Vagina (tissue), 2 donors: ENCODE measurements at places on chromosomes 3 and 15.

DNA sequence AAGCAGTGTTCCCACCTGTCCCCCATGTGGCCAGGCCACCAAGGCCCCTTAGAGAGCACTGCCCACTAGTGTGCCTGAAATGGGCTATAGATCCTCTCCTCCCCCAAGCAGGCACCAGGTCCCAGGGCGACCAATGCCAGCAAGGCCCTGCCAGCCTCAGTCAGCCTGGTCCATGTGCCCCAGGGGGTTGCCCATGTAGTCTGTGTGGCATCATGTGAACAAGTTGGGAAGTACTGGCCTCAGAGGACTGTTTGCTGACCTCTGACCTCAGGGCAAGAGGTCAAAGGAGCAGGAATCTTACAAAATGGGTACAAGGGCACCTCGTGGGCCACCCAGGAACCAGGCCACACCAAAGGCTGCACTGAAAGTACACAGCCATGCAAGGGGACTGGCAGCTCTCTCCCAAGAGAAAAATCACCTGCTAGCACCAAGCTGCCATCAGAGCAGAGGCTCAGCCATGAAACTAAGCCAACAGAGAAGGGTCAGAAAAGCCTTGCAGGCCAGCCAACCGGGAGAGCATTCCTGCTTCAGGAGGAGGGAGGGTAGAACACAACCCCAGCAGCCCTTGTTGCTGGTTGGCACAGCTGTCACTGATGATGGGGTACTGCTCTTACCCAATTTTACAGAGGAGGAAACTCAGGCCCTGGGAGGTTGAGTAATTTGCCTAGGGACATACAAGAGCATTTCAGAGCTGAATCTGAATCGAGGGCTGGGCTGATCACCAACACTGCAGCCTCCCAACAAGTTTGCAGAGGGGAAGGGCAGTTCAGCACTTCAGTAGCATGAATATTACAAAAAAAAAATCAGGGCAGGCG, 5.2 kb upstream of the FURIN start:
- DNase-seq, result no peak

GRCh38 chr3:162292409-162292808, 795.8 kb downstream of the OTOL1 start:
- no peak for DNase-seq

- no peak for DNase-seq
These were observed 336.4 kb downstream of the IL20RB start for GRCh38 chr3:137294139-137294538.

GRCh38 chr15:82950746-82951370, 1.7 kb downstream of the HOMER2 start:
- DNase-seq, result no peak

DNA sequence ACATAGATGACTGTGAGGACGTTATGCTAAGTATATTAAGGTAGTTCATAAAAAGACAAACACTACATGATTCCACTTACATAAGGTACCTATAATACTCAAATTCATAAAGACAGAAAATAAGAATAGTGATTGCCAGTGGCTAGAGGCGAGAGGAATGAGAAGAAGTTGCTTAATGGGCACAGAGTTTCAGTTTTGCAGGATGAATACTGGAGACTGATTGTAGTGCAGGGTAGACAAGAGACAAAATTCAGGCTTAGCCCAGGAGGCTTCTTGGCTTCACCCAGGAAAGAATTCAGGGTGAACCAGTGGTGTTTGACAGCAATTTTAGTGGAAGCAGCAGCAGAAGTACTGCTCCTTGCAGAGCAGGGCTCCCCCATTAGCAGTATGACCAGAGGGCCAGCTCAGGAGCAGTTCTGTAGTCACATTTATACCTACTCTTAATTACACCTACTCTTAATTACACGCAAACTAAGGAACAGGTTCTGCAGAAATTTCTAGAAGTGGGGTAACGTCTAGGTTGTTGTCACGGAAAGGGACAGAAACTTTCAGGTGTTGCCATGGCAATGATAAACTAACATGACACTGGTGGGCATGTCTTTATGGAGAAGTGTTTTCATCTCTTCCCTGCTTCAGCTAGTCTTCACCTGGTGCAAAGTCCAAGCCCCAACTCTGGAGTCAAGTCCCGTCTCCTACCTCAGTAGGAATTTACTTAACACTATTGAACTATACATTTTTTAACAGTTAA, 55.2 kb downstream of the TBL1XR1 start:
- no peak for DNase-seq

GRCh38 chr3:142028243-142028777, 121.0 kb downstream of the TFDP2 start:
- DNase-seq, result no peak

GRCh38 chr3:72872183-72872582, 15.7 kb upstream of the GXYLT2 start:
- DNase-seq, result no peak

DNA sequence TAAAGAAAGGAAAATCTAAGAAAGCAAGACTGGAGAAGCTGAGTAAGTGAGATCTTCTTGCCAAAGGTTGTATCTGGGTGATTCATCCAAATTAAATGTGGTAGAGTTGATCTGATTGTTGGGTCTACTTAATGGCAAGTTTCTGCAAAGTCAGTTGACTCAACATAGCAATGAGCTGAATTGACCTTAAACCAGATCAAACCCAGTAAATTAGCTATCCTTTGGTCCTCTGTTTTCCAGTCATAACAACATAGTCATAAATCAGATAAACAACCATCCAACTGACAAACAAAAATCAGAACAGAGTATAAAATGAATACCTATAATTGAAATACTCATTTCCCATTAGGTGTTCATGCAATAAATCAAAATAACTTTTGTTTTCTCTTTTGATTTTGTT, 142.6 kb upstream of the CFAP20DC start:
- DNase-seq, result no peak

DNA sequence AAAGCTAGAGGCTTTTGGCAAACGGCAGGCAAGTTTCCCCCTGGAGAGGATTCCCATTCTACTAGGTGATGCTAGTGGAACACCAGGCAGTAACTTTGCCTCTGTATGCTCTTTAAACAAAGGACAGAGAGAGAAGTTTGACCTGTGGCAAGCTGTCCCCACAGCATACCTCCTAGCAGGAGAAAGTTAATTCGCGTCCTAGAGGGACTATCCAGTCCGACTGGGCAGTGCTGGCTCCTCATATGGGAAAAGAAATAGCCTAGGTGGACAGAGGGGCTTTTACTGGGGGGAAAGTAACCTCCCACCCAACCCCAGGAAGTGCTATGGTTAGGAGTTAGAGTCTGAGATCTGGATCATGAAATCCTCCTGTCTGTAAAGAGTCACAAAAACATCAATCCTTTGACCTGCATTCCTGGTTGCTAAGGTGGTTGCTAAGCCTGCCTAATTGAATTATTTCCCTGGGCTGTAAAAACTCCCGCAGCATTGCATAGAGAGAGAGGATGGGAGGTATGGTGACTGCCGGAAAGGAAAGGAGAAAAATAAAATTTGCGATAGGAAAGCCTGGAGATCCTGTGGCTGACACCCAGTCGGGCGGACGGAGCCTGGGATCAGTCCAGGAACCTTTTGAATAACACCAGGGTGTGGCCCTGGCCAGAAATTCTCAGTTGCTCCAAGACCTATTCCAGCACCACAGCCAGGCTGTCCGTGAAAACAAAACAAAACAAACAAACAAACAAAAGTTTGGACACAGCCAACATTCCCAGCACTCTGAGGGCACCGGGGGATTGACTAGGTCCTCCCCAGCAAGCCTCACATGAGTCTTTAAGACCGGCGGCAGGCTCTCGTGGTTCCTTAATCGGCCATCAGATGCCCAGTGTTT, 67.7 kb upstream of the ATP11B start:
- DNase-seq, result no peak

GRCh38 chr3:194928831-194929577, 243.3 kb downstream of the FAM43A start:
- peak; percentile 72 for DNase-seq

- DNase-seq, result no peak
These were observed 235.5 kb downstream of the CTNNB1 start for GRCh38 chr3:41434781-41435180.

DNA sequence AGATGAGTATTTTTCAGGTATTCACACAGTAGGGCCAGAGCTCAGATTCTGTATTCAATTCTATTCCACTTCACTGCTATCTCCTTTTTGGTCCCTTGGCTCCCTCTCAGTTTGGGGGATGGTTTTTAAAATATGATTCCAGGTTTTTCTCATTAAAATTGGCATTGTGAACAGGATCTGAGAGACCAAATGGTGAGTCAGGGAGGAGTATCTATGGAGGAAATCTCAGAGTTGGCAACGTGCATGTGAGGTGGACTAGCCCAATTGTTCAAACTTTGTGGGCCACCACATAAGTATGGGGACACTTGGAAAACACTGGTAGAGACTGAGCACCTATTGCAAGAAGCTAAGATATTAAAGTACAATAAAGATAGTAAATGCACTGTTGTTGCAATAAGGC, 53.9 kb upstream of the TTC14 start:
- no peak for DNase-seq

- DNase-seq, result no peak
These were observed 38.3 kb downstream of the LRRFIP2 start for GRCh38 chr3:37136067-37136466.

- no peak for DNase-seq
These were observed 34.9 kb downstream of the LRRC3B start for GRCh38 chr3:26657348-26657976.

DNA sequence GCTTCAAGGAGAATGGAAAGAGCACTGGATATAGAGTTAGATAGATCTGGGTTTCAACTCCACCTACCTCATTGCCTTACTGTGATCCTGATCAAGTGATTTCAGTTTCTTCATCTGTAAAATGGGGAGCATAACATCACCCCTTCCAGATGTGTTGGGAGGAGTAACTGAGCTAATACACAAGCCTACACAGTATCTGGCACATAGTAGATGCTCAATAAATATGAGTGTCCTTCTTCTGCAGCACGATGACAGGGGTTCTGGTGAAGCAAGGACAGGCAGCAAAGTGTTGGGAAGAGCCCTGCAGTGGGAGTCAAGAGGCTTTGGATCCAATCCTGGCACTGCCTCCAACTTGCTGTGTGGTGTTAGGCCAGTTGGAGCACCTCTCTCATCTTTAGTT, 270.0 kb downstream of the UACA start:
- no peak for DNase-seq

- no peak for DNase-seq
These were observed 32.5 kb downstream of the DCUN1D1 start for GRCh38 chr3:182947888-182948287.

DNA sequence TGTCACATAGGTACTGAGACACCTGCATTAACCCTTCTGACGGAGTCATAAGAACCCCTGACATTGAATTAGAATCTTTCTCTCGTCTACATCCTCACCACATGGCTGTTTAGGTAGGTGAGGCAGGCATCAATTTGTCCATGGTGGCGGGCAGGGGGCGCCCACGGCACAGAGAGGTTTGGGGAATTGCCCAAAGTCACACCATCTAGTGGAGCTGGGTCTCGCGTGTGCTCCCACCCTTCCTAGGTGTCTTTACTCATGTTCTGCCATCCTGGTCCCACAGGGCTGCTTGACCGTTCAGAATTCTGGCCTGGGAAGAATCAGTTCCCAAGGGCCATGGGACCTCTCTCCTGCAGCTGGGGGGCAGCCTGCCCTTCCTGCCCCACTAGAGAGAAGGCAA, 14.7 kb upstream of the DLL4 start:
- DNase-seq, result no peak

- no peak for DNase-seq
These were observed 69.6 kb upstream of the STRIT1 start for GRCh38 chr3:155362808-155363689.

DNA sequence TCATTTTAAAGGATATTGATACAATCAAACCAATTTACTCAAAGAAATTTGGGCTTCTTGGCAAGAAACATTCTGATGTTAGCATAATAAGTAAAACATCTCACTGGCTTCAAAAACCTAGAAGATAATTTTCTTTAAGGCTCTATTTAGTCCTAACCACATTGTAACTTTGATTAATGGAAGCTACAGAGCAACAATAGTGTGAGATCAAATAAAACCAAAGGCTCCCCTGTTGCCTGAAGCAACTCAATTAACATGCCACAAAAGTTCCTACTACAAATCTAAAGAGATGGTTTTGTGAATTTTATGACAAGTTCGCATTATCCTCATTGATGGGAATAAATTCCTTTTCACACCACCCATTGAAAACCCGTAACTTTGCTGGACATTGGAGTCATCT, 5.9 kb downstream of the DPH6 start:
- no peak for DNase-seq

GRCh38 chr15:81724536-81724935, 321.3 kb downstream of the MEX3B start:
- no peak for DNase-seq

- DNase-seq, result no peak
These were observed 1.4 kb upstream of the CRABP1 start for GRCh38 chr15:78338781-78339180.

DNA sequence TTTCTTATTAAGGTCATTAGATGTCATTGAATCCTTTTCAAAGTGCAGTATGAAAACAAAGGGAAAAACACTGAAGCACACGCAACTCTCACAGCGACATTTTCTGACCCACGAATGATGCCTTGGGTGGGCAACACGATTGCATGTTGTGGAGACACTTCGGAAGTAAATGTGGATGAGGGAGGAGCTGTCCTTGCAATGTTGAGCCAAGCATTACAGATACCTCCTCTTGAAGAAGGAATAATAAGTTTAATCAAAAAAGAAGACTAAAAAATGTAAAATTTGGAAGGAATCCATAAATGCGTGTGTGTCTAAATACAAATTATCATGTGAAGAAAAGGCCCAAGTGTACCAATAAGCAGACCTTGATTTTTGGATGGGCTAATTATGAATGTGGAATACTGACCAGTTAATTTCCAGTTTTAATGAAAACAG, 16.9 kb downstream of the THBS1 start:
- no peak for DNase-seq

DNA sequence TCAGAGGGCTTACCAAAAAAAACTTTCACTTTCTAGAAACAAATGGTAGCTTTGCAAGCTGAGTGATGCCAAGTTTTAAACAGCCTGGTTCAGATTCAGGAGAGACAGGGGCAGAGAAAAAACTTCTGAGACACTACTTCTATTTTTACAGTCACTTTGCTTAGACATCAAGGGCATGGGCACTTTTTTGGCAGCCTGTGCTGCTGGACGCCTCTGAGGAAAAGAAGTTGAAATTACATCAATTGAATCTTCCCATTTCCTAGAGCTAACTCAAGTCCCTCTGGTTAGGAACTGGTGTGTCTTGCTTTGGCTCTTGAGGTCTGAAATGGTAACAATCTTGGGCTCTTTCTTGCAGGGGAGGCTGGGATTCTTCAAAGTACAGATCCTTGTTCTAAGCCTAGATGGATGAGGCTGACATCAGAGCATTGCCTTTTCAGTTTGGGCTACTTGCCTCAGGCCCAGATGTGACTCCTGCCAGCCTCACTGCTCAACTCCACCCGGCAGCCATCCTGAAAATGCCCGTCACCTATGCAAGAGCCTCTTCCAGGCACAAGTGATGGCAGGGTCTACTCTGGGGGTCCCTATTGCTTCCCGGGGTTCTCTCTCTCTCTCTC, 357.5 kb downstream of the FOXP1 start:
- peak; percentile 70 for DNase-seq

DNA sequence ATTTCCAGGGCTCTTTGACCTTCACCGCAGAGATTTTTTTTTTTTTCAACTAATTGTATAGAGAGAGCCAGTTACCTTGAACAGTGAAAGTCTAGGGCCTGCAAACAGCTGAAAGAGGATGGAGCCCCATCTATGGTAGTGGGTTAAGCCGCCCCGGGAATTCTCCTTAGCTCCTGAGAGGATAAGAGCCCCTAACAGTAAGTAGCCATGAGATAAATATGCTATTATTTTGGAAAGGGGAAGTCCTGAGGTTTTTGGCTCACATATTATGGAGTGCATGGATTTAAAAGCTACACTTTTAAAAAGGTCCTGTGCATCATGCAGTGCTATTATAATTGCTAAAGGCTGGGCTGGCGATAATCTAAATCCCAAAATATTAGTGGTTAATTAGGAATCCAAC, 115.0 kb downstream of the FBN1 start:
- DNase-seq, result no peak
